ENCODE measurements at places on chromosomes 5 and 9.

DNA sequence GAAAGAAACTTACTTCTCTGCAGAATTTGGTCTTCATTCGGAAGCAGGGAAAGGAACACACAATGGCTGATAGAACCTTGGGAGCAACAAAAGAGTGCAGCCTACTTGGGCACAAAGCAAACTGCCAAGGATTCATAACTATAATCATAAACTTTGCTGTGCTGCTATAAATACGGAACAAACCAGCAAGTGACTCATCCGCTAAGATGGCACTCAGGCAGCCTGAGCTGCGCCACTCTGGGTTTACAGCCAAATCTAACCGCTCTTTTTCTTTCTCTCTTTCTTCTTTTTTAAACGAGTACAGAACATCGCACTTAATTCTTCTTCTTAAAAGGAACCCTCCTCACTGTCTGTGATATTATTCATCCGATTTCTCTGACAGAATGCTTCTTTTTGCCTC is 81.1 kb downstream of the PTPN3 start:
- DNase-seq: no peak

GRCh38 chr9:126523611-126524111 is 90.1 kb upstream of the LMX1B start:
- DNase-seq: no peak

DNA sequence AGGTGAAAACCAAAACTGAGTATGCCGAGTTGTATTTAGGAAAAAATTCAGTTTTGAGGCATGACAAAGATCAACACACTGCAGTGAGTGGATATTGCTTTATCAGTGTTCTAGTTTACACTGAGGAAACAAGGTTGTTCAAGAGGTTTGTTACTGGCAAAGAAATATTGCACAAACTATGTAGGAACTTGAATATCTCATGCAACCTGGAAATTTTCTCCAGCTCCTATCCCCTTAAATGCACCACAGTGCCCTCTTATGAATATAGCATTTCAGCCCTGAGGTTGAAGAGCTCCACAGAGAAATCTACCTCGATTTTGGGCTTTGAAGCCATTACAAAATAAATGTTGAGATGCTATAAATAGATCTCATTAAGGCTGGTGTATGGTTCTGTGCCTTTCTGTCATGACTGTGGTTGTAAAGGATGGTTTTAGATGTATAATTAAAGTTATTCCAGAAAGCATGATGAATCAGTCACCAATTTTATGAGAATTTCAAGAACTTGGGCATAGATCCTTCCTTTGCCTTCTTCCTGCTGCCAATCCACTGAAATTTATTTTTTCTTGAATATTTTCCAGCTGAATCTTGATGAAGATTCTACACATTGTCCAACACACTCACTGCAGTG is 159.3 kb downstream of the SPATA31D1 start:
- no peak for DNase-seq

DNA sequence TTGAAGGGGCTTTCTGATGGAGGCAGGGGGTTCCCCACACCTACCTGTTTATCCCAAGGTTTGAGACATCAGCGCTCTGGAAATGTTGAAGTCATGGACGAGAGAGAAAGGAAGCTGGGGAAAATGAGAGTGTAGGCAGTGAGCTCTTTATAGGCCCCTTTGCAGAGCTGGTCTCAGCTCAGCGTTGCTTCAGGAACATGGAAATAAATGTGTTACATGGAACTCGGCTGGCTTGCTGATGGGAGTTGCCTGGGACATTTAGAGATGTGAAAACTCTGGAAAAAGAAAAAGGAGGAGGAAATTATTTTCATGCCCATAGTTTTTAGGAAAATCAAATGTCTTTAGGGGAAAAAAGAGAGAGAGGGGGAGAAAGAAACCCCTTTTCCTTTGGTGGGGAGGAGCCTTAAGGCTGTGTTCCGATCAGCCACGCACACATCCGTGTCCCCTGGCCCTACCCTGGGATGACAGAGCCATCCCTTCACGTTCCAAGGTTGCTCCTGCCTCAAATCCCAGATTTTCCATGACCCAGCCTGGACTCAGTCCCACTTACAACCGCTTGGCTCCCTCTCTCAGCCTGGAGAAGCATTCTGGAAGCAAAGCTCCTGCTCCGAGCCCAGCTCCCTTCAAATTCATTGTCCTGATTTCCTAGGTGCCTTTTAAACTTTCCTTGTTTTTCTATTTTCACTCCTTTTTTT is 78.3 kb downstream of the COL27A1 start:
- no peak for DNase-seq

DNA sequence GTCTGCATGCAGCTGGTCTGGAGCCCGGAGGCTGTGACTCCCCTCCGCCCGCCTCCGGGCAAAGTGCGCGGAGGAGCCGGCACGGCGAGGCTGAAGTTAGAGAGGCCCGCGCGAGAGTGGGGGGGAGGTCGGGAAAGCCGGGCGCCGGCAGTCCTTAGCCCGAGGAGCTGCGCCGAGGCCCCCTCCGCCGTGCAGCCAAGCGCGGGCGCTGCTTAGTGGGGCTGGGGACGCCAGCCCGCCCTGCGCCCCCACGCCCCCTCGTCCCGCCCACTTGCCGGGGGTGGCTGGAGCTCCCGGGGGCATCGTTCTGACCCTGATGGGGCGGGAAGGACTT is 403 bp downstream of the NINJ1 start:
- DNase-seq: no peak

GRCh38 chr9:78158286-78158685 is 77.6 kb upstream of the CEP78 start:
- no peak for DNase-seq

DNA sequence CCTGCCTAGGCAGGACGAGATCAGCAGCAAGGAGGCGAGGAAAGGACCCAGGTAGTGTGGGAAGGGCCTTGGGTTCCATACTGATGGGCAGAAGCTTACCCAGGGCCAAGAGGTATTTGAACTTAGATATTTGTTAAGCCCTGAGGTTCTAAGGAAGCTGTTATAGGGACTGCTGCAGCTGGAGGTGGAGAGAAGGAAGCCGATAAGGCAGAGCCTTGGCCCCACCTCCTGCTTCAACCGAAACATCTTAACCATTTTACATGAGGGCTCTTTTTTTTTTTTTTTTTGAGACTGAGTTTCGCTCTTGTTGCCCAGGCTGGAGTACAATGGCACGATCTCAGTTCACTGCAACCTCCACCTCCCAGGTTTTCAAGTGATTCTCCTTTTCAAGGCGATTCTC is 8.6 kb upstream of the AQP3 start:
- DNase-seq: no peak

GRCh38 chr9:79980432-79980831 is 408.7 kb downstream of the TLE4 start:
- DNase-seq: no peak

GRCh38 chr5:59745415-59745863 is 148.1 kb downstream of the PDE4D start:
- no peak for DNase-seq

DNA sequence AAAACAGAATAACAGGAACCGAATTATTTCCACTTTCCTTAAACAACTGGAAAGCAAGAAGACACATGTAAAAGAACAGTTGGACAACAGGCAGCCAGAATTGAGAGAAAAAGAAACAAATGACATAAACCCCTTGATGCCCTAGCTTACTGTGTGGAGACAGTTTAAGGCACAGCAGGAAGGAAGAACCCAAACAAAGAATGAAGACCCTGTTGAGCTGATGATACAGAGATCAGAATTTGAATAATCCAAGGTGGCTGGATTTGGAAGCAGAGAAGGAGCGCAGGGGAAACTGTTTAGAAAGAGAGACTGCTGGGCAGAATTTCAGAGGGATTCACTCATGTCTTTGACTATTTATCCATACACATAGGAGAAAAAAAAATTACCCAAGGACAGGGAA is 316.3 kb upstream of the POU5F2 start:
- DNase-seq: no peak

GRCh38 chr9:68727636-68728035 is 22.6 kb downstream of the PIP5K1B start:
- no peak for DNase-seq

DNA sequence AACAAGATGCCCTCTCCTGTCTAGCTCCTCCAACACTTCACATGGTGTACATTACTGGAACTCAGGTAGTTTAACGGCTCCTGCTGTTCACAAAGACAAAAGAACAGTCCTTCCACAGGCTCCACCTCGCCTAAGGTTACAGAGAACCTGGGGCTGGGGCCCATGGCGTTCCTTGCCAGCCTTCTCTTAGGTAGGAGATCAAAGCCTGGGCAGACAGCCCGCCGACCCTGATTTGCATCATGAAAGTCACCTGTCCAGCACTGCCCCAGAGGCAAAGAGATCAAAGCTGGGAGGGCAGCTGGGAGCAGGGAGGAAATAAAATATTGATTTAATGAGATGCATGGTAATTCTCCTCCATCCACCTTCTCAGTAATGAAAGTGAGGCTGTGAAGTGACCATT is 115.0 kb upstream of the SLIT3 start:
- DNase-seq: no peak

Data from stimulated activated CD8-positive, alpha-beta memory T cell treated with anti-CD3 and anti-CD28 coated beads, Interleukin-15, amount 100 ng/mL, for 24 hours (primary cell).